Activated T-cell treated with anti-CD3 and anti-CD28 coated beads, Interleukin-2, amount 50 U/mL, for 4 hours (primary cell): ENCODE measurements at places on chromosomes 7 and 10.

GRCh38 chr7:131075406-131075805, 252.3 kb upstream of the MKLN1 start:
- DNase-seq = no peak

DNA sequence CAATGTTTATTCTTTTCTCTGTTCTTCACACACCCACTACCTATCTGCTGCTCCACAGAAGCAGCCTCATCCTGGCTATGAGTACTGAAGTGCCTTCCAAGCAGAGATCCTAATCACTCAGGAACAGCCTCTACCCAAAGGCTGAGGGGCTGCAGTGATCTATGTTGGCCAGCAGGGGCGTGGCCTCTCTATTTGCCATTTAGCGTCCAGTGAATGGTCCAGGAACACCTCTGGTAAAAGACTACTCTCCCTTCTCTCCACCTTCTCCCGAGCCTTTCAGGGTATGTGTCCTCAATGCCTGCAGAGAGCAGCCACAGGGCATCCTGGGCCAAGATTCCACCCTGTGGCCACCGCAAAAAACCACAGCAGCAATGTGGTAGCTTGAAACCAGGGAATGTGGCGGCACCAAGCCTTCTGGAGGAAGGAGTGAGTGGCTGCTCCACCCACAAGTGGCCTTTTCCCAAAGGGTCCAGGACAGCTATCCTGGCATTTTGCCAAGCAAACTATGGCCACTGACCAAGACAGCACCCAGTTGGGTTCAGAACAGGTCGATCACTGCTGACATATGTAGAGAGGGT, 70.9 kb downstream of the SYPL1 start:
- DNase-seq = no peak

GRCh38 chr10:78209970-78210369, 176.3 kb downstream of the RPS24 start:
- no peak for DNase-seq

GRCh38 chr10:118315629-118316028, 26.5 kb downstream of the FAM204A start:
- DNase-seq = no peak

DNA sequence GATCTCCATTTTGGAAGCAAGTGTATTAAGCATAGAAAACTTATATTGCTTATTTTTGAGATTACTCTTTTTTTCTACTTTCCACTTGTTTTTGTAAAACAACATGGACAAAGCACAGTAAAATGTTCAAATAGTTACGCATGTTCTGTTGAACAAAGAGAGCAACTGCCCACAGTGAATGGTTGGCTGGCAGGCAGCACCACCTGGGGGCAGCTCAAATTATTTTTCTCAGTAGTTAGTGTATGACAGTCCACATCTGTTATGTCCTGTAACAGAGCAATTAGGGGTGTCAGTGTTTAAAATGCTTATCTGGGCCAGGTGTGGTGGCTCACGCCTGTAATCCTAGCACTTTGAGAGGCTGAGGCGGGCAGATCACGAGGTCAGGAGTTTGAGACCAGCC, 46.1 kb upstream of the CACUL1 start:
- DNase-seq = no peak

GRCh38 chr7:71278257-71278656, 146.3 kb downstream of the GALNT17 start:
- no peak for DNase-seq

- no peak for DNase-seq
Measured at GRCh38 chr10:28837613-28838390, 160.5 kb downstream of the BAMBI start.

- no peak for DNase-seq
Measured at GRCh38 chr10:86204421-86205305, 161.9 kb downstream of the GRID1 start.

- no peak for DNase-seq
Measured at GRCh38 chr7:49717547-49717946, 55.9 kb upstream of the VWC2 start.

GRCh38 chr10:126108693-126109092, 212.3 kb downstream of the FANK1 start:
- no peak for DNase-seq

DNA sequence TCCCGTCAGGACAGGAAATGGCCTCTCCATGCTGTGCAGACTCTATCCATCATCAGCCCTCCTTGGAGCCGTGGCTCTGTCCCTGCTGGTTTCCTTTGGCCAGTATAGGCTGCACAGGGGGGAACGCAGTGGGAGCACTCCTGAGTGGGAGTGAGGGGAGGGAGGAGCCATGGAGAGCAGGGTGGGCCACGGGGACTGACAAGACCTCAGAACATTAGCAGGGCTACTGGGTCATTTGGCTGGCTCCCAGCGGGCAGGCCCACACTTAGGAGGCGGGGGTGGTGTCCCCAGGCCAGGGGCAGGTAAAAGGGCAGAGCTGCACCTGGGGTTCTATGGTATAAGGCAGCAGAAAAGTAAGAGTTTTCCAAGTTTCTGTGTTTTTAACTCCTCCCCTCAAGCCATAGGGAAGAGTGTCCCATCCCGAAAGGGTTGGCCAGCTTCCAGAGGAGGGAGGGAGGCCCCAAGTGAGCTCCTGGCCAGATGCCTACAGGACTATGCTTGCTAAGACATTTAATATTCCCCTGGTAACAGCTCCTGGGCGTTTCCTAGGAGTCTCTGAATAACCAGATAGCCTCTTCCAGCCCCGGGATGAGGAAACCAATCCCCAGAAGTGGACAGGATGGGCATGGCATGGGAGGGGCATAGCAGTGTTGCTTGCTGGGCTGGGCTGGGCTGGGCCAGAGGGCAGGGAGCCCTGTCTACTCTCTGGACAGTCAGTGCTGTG, 5.5 kb upstream of the OPN4 start:
- no peak for DNase-seq

- DNase-seq = no peak
Measured at GRCh38 chr7:7857143-7857583, 111.4 kb upstream of the GLCCI1 start.

GRCh38 chr7:14924398-14924797, 21.8 kb upstream of the DGKB start:
- no peak for DNase-seq

DNA sequence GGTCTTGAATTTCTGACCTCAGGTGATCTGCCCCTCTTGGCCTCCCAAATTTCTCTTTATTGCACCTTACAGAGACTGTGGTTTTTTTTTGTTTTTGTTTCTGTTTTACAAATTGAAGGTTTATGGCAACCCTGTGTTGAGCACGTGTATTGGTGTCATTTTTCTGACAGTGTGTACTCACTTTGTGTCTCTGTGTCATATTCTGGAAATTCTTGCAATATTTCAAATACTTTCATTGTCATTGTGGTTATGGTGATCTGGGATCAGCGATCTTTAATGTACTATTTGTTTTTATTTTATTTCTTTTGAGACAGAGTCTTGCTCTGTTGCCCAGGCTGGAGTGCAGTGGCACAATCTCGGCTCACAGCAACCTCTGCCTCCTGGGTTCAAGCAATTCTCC, 89.8 kb downstream of the PRTFDC1 start:
- no peak for DNase-seq

- DNase-seq = peak; percentile 11
Measured at GRCh38 chr10:14659626-14660196, 115.0 kb downstream of the FAM107B start.

GRCh38 chr10:128462844-128463243, 336.6 kb upstream of the MKI67 start:
- DNase-seq = no peak

GRCh38 chr7:36232555-36232954, 79.5 kb downstream of the EEPD1 start:
- no peak for DNase-seq

GRCh38 chr7:29139191-29139590, 7.1 kb downstream of the CPVL start:
- no peak for DNase-seq

GRCh38 chr7:94179466-94179865, 175.3 kb upstream of the BET1 start:
- DNase-seq = no peak

DNA sequence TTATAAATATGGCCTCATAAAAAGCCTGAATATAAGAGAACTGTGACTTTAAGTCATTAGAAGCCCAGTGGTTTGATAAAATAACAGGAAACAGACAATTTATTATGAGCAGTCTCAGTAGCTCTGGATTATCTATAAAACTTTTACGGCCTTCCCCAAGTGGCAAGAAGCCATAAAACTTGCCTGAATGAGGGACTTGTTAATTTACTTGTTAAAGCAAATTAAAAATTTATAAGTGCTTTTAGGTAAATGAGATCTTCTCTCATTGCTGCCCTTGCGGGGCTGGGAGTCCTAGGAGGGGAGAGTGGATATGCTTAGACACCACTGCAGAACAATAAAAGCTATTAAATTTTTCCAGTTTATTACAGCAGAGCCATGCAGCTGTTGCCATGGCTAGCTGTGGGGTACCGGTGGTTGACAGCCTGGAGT, 499.9 kb downstream of the AUTS2 start:
- DNase-seq = no peak

- no peak for DNase-seq
Measured at GRCh38 chr7:46838463-46838862, 743.4 kb downstream of the TNS3 start.
